RPMI7951 (cell line): ENCODE measurements at places on chromosomes 2 and 18. TPM values are rescaled to one million over a fixed set of nuclear protein-coding genes. Genes with fewer than 3 reads are reported as not detected.

LINC00305 gene
- not detected in 2 replicates for total RNA-seq

DNA sequence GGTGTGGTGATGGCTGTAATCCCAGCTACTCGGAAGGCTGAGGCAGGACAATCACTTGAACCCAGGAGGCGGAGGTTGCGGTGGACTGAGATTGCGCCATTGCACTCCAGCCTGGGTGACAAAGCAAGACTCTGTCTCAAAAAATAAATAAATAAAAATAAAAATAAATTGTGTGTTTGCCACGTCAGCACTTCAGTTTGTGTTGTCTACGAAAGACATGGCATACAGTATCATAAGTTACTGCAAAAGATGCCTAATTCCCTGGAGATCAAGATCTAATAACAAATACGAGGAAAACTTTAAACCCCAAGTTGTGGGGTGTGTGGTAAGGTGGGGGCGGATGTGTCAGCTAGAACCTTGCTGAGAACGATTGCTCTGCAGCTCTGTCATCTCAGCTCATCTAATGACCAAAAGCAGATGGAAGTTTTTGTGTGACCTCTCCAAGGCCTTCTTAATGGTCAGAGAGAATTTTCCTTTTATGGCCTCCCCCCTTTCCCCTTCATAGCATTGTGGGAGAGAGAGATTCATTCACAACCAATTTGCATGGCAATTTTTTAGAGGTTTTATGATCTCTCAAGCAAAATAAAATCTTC, 11.3 kb downstream of the NPAS2 start:
- DNase-seq: no peak

- peak; percentile 65 for DNase-seq
Measured at GRCh38 chr2:228956701-228957474, 314.2 kb downstream of the PID1 start.

- DNase-seq: no peak
Measured at GRCh38 chr2:133407341-133407740, 160.9 kb downstream of the NCKAP5 start.

- no peak for DNase-seq
Measured at GRCh38 chr2:227395556-227395955, 7.8 kb upstream of the SCYGR1 start.

DNA sequence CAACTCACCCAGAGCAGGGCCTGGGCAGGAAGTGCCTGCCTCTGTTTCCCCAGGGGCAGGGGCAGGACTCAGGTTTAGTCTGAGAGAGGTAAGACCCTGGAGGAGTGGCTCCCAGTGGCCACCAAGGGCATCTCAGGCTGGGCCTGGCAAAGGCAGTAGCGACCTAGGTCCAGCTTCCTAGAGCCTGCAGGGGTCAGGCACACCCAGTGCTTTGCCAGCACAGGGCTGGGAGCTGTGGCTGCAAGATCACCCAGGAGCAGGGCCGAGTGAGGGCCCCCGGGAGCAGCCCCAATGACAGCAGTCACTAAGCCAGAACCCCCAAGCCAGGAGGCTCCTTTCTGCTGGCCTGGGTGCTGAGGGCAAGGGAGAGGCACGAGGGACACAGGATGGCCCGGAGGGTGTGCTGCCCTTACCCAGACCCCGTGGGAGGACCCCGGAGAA, 8.8 kb upstream of the DUSP2 start:
- DNase-seq: no peak
